ENCODE measurements at places on chromosomes 2 and 18.

GRCh38 chr2:207216457-207216856 lies 50.7 kb upstream of the KLF7 start:
- no peak for DNase-seq

DNA sequence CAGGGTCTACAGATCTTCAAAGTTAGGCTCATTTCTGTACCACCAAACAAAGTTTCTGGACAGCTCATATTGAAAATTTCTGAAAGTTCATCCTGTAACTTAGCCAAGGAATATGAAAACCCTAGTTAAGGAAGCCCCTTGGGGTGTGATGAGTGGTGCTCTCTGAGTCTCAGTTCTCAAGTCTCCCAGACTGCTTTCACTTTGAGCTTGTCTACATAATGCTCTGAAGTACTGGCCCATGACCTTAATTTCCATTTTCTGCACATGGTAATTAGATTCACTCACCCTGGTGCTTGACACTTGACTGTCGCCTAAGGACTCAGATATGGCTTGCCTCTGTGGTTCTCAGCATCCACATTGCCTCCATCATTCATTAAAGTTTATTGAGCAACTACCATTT lies 51.7 kb upstream of the SATB2 start:
- no peak for DNase-seq

DNA sequence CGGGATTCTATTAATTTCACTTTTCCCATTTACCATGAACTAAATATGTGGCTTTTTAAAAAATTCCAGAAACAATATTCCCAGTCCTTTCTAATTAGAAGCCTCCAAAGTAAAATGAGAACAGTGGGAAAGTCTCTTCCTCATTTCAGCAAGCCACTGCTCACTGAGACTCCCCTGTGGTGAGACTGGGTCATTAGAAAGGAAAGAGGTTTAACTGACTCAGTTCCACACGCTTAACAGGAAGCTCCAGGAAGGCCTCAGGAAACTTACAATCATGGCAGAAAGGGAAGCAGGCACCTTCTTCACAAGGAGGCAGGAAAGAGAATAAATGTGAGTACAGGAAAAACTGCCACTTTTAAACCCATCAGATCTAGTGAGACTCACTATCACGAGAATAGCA lies 258.9 kb upstream of the CHAC2 start:
- DNase-seq = no peak

DNA sequence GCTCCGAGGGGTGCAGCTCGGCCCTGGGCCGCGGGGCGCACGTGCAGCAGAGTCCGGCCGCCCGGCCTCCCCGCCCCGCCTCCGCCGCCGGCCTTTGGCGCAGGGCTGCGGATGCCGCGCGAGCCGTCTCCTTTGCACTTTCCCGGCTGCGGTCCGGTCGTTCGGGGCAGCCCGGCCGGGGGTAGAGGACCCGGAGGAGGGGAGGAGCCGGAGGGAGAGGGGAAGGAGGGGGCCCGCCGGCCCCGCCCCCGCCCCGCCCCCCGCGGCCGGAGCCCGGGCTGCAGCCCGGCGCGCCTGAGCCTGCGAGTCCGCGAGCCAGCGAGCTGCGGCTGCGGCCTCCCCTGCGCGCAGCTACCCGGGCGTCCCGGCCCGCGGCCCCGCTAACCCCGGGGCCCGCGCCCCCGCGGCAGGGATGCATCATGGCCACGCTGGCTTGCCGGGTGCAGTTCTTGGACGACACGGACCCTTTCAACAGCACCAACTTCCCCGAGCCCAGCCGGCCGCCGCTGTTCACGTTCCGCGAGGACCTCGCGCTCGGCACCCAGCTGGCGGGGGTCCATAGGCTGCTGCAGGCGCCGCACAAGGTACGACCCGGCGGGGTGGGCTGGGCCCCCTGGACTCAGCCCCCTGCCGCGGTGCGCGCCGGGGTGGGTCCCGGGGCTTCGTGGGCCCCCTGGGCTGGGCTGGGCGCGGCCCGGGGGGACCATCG lies at the start of gene FHOD3:
Gene FHOD3, plus strand, starts transcription at position 297 of the 709 bp plus-strand sequence. Its CDS starts 123 bp downstream, at position 420.
- no peak for DNase-seq

DNA sequence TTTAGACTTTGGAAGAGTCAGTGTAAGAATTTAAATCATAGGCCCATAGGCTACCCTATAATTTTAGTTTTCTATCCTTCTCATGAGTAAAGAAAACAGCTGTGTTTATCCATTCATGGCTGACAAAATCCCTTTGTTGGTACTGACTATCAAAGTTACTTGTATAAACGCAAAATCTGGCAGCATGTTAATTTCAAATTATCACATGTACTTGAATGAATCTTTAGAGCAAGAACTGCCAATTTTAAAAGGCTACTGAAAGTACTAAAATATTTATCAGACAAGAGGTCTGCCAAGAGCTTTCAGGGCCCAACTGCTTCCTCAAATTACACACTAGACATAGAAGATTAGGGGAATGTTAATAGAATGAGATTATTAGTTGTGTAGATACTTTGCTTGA lies 66.6 kb downstream of the MYL12B start:
- DNase-seq = no peak

- DNase-seq = no peak
Measured at GRCh38 chr2:160465002-160465401, 28.6 kb downstream of the RBMS1 start.

DNA sequence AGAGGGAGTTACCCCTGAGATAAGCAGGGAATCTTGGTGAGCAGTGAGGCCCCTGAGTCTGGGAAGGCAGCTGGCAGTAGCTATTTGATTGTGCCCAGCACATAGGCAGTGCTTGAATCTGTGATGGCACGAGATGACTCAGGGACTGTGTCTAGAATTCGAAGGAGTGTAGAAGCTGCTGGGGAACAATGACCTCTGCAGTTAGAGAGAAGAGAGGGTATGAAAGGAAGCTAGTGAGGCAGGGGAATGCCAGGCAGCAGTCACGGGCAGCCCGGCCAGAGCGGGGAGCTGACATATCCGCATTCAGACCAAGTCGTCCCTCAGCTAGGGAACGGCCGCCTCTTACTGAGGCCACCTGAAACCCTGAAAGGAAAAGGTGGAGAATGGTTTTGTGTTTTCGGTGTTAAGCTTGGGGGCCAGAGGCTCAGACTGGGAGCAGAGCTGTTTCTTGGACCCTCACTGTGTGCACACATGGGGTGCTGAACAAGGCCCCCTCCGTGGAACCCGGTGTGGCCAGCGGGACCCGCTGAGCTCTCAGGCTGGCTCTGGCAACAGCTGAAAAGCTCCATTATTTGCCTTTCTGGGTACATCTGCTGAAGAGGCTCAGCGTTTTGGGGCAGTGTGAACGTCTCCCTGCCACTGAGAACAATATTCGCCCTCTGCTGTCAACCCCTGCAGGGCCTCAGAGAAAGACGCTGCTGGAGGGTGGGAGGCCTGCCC lies 32.9 kb downstream of the ARHGEF4 start:
- no peak for DNase-seq

- no peak for DNase-seq
Measured at GRCh38 chr2:122636097-122636496, 880.6 kb downstream of the TSN start.

DNA sequence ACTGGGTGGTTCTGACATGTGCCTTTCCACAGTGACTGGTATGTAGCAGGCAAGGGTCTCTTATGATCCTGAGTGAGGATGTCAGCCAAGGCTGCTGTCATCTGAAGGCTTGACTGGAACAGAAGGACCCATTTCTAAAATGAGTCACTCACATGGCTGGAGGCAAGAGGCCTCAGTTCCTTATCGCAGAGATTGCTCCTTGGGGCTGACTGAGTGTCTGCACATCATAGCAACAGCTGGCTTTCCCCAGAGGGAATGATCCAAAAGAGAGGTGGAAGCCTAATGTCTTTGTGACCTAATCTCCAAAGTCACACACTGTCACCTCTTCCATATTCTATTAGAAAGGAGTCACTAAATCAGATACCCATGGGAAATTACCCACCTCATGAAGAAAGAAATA lies 114.0 kb downstream of the NEDD4L start:
- no peak for DNase-seq

GRCh38 chr2:144548088-144548487 lies 28.2 kb upstream of the ZEB2 start:
- DNase-seq = no peak

GRCh38 chr2:185979546-185980071 lies 241.0 kb downstream of the FSIP2 start:
- no peak for DNase-seq

DNA sequence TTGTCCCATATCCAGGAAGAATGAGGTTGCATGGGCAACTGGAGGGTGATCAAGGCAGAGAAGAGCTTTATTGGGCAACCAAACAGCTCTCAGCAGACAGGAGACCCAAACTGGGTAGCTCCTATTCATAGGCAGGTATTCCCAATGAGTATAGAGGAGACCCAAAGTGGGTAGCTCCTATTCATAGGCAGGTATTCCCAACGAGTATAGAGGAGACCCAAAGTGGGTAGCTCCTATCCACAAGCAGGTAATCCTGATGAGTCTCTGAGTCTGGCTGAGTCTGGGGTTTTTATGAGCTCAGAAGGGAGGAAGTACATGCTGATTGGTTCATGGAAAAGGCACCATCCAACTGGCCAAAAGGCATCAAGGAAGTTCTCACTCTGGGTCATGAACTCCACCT lies 5.3 kb upstream of the GORASP2 start:
- no peak for DNase-seq

DNA sequence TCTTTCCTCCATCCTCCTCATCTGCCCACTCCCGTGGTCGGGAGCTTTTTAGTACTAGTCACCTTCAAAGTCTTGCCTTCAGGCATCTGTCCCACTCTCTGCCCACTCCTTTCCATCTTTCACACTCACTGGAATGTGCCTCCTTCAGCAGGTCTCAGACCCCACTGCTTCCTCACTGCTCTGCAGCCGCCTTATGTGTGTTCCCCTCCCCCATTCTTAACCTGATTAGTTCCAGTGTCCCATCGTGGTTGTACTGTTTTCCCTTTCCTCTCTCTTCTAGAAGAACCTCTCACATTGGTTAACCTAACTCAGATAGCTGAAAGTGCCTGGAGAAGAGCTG lies 3.0 kb downstream of the ARMC9 start:
- no peak for DNase-seq

DNA sequence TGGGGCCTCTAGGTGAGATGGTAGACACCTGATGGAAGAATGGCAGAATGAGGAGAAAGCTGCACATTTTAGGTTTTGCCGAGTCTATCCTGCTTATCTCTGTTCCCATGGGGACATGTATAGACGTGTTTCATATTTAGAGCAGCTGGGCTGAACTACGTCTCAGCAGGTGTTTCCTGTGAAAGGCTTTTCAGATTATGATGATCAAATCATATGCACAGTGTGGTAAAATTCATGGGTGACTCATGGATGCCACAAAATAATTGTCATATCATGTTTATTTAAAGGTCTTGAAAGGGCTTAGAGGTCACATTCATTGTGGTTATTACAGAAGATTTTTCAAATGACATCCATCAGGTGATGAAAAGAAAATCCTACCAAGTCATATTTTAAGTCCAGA lies 90.5 kb downstream of the ICOS start:
- no peak for DNase-seq

GRCh38 chr2:175366815-175367214 lies 185.3 kb upstream of the ATP5MC3 start:
- no peak for DNase-seq

GRCh38 chr2:1976728-1977416 lies 232.6 kb upstream of the PXDN start:
- DNase-seq = no peak

DNA sequence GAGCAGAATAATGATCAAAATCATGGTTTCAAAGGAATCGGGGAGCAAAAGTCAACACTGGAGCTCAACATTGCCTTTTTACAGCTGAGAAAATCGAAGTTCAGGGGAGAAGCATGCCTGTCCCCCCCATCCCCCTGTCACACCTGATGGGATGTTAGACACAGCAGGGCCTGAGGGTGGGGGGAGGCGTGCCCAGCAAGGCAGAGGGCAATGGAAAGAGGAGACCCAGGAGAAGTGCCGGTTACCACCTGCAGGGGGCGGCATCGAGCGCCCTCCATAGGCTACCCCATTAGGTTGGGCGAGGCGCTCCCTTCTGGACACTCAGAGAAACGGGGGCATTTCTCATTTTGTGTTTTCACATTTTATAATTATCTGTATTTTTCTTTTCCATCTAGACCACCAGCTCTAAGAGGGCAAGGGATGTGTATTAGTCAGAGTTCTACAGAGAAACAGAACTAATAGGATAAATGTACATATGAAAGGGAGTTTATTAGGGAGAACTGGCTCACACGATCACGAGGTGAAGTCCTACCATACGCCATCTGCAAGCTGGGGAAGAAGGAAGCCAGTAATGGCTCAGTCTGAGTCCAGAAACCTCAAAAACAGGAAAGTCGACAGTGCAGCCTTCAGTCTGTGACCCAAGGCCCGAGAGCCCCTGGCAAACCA lies 271.3 kb downstream of the LRATD1 start:
- no peak for DNase-seq

DNA sequence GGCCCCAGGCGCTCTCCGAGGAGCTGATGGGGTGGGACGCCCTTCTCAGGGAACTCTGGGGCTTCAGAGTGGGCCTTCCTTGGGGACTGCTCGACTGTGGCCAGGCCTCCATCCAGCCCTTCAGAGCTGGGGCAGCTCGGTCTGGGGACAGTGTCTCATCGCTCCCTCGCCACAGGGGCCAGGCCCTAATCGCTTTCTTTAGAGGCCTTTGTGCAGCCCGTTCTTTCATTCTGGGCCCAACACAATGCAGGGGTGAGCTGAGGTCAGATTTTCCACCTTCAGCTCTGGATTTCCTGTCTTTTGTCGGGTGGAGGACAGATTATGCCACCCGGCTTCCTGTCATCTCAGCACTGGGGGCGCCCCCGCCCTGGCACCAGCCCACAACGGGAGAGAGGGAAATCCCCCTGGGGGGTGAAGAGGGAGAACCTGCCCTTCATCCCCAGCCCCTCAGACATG lies 25.2 kb downstream of the MYCN start:
- peak; percentile 71 for DNase-seq

DNA sequence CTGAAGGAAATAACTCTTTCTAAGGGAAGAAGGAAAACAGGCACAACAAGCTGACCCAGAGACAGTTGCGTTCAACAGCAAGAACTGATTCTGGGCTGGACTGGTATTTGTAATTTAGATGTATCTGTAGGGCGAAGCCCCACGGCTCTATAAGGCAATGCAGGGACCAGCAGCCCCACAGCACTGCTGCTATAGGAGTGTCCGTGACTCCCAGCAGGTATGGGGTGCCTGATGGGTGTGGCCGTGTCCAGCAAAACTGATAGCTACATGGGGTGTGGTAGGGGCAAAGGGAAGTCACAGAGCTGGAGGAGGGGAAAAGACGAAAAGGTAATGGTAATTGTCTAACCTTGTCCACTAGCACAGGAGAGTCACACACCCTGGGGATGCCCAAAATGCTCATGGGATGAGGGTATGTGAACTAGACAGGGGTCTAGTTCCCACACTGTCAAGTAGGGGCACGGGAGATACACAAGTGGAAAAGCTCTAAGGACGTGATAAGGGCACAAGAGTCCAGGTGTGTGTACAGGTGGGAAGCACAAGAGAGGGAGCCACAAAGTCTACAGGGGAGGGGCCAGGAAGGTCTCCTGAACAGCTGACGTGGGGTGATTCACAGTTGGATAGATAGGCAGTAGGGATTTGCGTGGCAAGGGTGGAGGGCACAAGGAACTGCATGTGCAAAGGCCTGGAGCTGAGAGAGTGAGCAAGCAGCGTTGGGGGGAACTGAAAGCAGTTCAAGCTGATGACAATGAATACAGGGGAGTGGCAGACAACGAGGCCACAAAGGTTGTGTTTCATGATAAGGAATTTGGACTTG lies 48.5 kb upstream of the ASPRV1 start:
- DNase-seq = no peak

GRCh38 chr2:159608108-159608507 lies 8.2 kb downstream of the BAZ2B start:
- no peak for DNase-seq

- DNase-seq = no peak
Measured at GRCh38 chr2:128644156-128644555, 325.5 kb upstream of the HS6ST1 start.

Measured in stimulated activated CD4-positive, alpha-beta T cell treated with anti-CD3 and anti-CD28 coated beads, Interleukin-2, amount 100 ng/mL, for 4 hours (primary cell).